Stimulated activated CD8-positive, alpha-beta memory T cell treated with anti-CD3 and anti-CD28 coated beads, Interleukin-4, amount 100 ng/mL, for 1 hour (primary cell): ENCODE measurements at places on chromosomes 6 and 20.
A peak's percentile ranks its signal among the peaks of the same experiment; 100 is the strongest.

- DNase-seq = peak; percentile 40
These were observed 24.7 kb upstream of the CCN6 start for GRCh38 chr6:112029045-112029822.

DNA sequence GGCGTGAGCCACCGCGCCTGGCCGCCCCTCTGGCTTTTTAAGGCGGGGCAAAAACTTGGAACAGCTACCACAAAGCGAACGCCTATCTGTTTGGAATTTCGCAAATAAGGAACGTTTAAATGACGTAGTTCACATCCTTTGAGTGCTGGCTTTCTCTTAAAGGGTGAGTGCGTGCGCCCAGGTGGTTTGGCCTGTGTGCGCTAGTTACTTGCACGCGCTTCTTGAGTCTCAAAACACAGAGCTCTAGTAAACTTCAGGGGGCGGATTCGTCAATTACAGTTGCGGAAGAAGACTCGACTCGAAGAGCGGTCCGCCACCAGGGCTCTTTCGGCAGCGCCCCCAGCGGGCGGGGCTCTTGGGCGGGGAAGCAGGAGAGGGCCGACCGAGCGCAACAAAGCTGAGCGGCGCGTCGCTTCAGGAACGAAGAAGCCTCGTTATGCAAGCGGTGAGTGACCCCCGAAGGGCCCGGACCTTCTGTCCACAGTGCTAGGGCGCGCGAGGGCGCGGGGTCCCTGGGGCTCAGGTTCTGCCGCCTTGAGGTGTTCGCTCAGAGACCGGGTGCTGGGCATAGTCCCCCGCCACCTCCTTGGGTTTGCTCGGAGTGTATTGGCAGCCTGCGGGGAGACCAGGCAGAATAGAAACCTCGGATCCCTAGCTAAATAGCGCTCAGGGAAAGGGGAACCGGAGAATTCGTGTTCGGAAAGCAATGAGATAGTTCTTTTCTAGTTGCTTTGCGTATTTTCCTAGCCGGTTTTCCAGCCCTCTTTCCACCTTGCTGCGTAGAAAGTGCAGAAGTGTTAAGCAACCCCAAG is at the start of gene SYCP2L:
TSS of gene SYCP2L (plus strand) at position 362 of the 812 bp plus-strand sequence. CDS start at position 437, 75 bp downstream.
- DNase-seq = no peak

GRCh38 chr6:113433335-113433991 is 423.7 kb upstream of the MARCKS start:
- no peak for DNase-seq

DNA sequence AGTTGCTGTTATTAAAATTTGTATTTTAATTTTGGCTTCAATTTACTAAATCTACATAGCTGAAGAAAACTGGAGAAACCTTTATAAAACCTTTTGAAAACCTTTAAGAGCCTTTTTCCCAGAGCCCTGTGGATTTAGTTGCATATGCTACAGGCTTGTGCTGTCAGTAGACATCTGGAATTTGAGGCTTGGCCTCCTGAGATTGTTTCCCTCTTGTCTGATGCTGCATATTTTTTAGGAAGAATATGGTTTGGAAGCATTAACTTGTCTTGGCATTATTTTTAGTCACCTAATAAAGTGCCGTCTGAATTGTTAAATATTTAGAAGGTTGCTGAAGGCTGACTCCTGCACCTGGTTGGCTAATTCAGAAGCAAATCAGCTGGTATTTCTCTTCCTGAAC is 369.4 kb downstream of the UTRN start:
- no peak for DNase-seq

DNA sequence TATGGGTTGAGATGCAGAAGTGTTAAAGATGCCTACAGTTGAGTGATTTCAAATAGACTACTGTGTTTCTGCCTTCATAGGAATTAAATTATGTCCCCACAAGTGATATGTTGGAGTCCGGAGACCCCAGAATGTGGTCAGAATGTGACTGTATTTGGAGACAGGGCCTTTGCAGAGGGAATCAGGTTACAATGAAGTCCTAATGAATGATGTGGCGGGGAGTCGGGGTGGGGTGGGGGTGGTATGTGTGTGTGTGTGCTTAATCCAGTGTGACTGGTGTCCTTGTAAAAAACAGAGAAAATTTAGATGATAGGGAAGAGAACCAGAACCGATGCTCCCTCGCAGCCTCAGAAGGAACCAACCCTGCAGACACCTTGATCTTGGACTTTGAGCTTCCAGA is 448.2 kb downstream of the QKI start:
- no peak for DNase-seq

GRCh38 chr6:141117874-141118273 is 1014.9 kb upstream of the GJE1 start:
- DNase-seq = no peak

GRCh38 chr20:48398506-48399449 is 429.0 kb downstream of the PREX1 start:
- no peak for DNase-seq

DNA sequence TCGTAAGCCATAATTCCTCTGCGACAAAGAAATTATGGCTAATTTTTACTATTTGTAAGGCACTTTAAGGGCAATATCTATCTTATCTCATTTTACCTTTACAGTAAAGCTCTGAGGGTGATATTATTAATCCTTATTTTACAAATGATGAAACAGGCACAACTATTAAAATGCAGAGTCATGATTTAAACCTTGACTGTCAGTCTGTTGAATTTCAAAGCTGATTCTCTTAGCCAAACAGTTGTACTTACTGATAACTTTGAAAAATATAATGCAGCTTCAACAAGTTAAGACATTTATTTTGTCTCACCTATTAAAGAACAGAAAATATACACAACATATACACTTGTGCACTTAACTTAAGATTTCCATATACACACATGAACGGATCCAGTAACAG is 88.2 kb downstream of the SMPDL3A start:
- DNase-seq = no peak

DNA sequence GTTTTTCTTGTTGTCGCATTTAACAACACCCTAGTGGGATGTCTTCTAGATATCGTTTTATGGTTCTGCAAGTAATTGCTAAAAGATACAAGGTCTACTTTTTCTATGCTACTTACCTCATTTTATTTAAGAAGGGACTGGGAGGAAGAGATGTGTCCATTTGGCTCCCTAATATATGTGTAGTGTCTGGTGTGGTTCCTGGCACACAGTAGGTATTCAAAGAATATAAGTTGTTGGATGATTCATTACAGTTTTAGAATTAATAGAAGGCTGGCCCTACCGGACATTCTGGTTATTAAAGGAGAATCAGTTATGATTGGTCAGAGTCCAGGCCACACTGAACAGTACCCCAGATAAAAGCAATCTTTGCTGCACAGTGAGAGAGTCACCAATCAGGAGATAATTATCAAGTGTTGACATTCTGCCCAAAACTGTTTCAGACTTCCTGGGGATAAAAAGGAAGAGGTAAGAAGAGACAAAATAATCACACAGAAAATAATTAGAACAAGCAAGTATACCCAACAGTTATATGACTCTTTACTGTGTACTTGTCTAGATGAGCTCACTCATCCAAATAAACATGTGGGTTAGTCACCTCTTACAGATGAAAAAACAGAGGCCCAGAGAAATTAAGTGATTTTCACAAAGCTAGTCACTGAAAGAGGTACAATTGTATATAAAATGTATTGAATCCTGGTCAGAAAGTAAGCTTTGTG is 7.0 kb downstream of the TMEM244 start:
- no peak for DNase-seq

GRCh38 chr6:22716721-22717120 is 147.4 kb downstream of the HDGFL1 start:
- no peak for DNase-seq

DNA sequence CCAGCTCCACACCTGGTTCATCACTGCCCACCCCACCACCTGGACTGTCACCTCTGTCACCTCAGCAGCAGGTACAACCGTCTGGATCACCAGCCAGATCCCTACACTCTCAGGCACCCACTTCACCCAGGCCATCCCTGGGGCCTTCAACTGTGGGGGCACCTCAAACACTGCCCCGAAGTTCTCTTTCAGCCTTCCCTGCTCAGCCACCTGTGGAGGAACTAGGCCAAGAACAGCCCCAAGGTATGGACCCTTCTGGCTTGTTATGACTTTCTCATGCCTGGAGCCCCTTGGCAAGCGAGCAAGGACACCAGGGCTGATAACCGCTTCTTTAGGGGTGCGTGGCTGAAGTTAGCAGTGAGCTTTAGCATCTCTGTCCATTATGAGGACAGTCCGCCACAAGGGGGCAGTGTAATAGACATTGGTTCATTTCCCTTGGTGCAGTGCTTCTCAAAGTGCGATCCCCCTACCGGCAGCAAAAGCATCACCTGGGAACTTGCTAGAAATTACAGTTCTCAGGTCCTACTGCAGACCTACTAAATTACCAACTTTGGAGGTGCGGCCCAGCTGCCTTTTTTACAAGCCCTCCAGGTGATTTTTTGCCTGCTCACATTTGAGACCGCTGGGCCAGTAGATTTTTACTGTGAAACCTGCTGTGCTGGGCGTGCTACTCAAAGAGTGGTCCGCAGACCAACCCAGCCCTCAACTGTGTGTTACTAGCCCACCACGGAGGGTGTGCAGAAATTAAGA is 32.5 kb downstream of the PNPLA1 start:
- peak; percentile 94 for DNase-seq

GRCh38 chr20:8155229-8155628 is 23.2 kb downstream of the PLCB1 start:
- no peak for DNase-seq

- DNase-seq = no peak
These were observed 2.1 kb upstream of the THEMIS start for GRCh38 chr6:127902933-127903332.

DNA sequence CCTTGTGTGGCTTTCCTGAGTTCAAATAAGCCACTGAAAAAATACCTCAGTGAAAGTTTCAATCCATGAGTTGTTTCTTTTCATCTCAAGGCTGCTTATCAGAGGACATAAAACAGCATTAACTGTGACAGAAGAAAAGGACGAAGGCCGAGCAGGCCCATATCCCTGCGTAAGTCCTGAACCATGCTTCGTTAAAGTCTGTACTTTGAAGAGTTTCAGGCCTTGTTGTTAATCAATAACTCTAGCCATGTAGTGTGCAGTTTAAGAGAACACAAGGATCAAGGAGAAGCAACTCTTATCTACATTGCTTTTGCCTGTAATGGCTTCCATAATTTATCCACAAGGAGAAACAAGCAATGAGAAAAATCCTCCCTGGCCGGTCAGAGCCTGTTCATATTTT is 165.4 kb downstream of the UST start:
- DNase-seq = no peak

DNA sequence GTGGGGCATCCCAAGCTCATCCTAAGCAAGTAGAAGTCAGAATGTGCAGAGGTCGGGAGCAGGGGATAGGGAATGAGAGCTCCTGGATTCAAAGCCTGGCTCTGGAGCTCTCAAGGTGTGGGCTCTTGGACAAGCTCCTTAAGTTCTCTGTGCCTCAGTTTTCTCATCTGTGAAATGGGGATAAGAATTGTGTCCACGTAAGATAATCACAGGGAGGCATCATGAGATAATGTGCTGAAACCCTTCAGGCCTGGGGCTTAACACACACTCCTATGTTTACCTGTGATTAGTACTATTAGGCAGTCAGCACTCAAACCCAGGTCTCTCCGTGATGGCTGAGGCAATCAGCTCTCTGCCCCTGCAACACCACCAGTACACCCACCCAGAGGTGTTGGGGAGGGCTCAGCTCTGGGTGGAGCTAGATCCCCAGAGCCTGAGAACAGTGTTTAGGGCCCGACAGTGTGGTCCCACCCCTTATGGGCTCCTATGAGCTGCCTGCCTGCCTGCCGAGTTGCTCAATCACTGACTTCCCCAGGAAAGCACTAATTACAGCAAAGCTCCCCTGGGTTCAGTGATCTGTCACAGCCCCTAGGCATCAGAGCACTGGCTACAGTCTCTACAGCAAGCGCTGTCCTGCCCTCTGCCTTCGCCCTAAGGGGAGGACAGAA is 6.3 kb upstream of the SIRPA start:
- DNase-seq = no peak

- no peak for DNase-seq
These were observed 969.2 kb upstream of the SLC35B3 start for GRCh38 chr6:9404351-9405146.

GRCh38 chr6:12585497-12585958 is 131.0 kb upstream of the PHACTR1 start:
- DNase-seq = no peak

GRCh38 chr6:165715428-165715827 is 52.4 kb upstream of the PDE10A start:
- no peak for DNase-seq

DNA sequence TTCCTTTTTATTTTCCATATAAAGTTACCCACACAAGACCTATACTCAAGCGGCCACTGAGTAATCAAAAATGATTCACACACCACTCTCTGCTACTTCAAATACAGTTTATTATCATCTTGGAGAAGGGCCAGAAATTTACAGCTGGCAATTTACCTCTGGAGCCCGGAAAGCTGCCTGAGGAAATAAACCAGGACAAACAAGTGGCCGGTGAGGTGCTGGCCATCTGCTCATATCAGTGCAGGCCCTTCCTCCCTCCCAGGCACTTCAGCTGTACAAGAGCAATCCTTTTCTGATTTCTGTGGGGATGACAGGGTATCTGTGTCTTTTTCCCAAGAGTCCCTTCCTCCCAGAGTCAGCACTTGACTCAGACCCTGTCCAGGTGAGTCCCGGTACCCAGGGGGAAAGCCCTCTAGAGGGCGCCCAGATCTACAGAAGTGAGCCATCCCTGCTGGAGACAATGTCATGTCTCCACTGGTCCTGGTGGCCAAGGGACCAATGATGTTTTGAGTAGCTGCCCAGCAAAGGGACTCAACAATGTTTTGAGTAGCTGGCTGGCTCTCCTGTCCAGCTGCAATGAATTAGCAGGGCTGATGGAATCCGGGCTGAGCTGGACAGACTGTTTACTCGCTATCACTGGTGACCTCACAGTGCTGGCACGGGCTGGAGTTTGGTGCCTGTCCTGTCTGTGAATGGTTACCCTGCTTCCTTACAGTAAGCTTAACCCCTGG is 23.6 kb downstream of the LRP11 start:
- DNase-seq = no peak

- peak; percentile 65 for DNase-seq
These were observed 60.8 kb downstream of the PRPH2 start for GRCh38 chr6:42661540-42662153.

DNA sequence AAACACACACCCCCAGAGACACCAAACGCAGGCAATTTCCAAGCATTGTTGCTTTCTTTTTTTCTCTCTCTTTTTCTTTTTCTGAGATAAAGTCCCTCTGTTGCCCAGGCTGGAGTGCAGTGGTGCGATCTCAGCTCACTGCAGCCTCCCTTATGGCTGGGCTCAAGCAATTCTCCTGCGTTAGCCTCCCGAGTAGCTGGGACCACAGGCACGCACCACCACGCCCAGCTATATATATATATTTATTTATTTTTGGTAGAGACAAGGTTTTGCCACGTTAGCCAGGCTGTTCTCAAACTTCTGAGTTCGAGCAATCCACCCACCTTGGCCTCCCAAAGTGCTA is 14.0 kb upstream of the SRSF3 start:
- no peak for DNase-seq
